Naive thymus-derived CD8-positive, alpha-beta T cell (primary cell): ENCODE measurements at places on chromosomes 5 and 9. TPM values are rescaled to one million over a fixed set of nuclear protein-coding genes. Genes with fewer than 3 reads are reported as not detected.

DNA sequence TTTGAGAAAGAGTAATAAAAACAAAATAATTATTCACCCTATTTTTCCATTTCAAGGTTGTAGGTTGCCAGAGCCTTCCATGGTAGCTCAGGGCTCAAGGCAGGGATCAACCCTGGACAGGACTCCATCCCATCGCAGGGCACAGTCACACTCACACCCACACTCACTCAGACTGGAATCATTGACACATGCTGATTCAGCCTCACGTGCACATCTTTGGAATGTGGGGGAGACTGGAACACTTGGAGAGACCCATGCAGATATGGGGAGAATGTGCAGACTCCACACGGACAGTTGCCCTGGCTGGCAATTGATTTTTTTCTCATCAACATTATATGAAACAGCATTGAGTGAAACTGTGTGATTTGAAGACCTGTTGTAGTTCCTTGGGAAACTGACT lies 234.1 kb downstream of the ADGRV1 start:
- H3K36me3 ChIP-seq = peaks cover 2% of the 10 kb centered on the region
- H3K4me1 ChIP-seq = no peaks in the 10 kb centered on the region
- H3K4me3 ChIP-seq = no peak overlapping the region
- H3K27me3 ChIP-seq = peaks cover 13% of the 10 kb centered on the region

- H3K27me3 ChIP-seq = no peaks in the 10 kb centered on the region
- no peaks in the 10 kb centered on the region for H3K36me3 ChIP-seq
- no peak for DNase-seq
- no peak overlapping the region for H3K4me3 ChIP-seq
Observed at GRCh38 chr9:23492126-23493002, 333.7 kb downstream of the ELAVL2 start.

- H3K4me3 ChIP-seq = no peak overlapping the region
- peaks cover 30% of the 10 kb centered on the region for H3K27me3 ChIP-seq
- DNase-seq = no peak
- H3K4me1 ChIP-seq = no peaks in the 10 kb centered on the region
- H3K27ac ChIP-seq = no peak overlapping the region
- H3K36me3 ChIP-seq = no peaks in the 10 kb centered on the region
Observed at GRCh38 chr5:39503155-39503554, 78.4 kb upstream of the DAB2 start.

GRCh38 chr9:113940077-113940476 lies 64.0 kb downstream of the ZNF618 start:
- peaks cover 9% of the 10 kb centered on the region for H3K36me3 ChIP-seq
- no peak overlapping the region for H3K4me3 ChIP-seq
- no peak overlapping the region for H3K27ac ChIP-seq
- no peak for DNase-seq
- no peaks in the 10 kb centered on the region for H3K4me1 ChIP-seq

- peaks cover 3% of the 10 kb centered on the region for H3K36me3 ChIP-seq
- no peak overlapping the region for H3K27ac ChIP-seq
- peaks cover 2% of the 10 kb centered on the region for H3K4me1 ChIP-seq
- H3K27me3 ChIP-seq = no peaks in the 10 kb centered on the region
- DNase-seq = no peak
- H3K4me3 ChIP-seq = no peak overlapping the region
Observed at GRCh38 chr9:4464911-4465513, 25.3 kb upstream of the SLC1A1 start.

PGM5 gene
- not detected for total RNA-seq

SCAI gene
- total RNA-seq = 15.3 TPM

FIBCD1 gene
- total RNA-seq = not detected

SVEP1 gene
- total RNA-seq = not detected

PROB1 gene
- 0.88 TPM for total RNA-seq
